Neural progenitor cell (in vitro differentiated cells): ENCODE measurements at places on chromosomes 6 and 20. TPM values are rescaled to one million over a fixed set of nuclear protein-coding genes. Genes with fewer than 3 reads are reported as not detected.

DNA sequence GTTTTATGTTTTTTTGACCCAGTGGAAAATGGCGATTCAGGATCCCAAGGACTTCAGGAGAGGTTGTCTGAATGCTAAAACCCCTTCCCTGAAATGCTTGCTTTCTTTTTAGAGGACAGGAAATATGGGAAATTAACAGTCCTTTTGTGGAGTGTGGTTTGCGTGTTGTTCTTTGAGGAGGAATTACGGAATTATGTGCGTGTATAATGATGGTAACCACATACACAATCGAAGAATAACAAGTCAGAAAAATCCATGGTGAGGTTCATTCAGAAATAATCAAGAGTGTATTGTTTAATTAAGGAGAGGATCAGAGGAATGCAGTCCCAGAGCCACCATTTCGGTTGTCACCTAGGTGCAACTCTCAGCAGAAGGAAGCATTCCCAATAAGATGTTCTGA is 73.2 kb downstream of the PHACTR3 start:
- no peaks in the 10 kb centered on the region for H3K4me1 ChIP-seq
- H3K27me3 ChIP-seq = no peaks in the 10 kb centered on the region
- H3K27ac ChIP-seq = no peak overlapping the region
- DNase-seq = no peak
- H3K36me3 ChIP-seq = no peaks in the 10 kb centered on the region
- H3K4me3 ChIP-seq = no peak overlapping the region

DNA sequence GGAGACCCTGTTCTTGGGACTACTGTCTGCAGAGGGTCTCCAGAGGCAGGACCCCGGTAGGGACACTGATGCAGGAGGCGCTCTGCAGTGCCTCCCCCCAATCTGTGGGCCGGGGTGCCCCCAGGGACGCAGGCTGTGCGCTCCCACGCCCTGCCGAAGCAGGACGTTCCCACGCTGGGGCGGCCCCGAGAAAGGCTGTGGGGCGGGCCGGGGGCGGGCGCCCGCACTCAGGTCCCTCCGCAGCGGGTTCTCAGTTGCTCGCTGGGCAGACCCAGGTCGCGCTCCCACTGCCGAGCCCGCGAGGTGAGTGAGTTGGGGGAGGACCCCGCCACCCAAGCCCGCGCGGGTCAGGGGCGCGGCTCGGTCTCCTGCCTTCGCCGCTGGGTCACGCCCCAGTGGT is at the start of gene COX4I2:
TSS of gene COX4I2 (plus strand) at position 253 of the 400 bp plus-strand sequence. CDS start 1,106 bp downstream, outside the sequence.
- no peak for DNase-seq
- no peak within 1 kb of the TSS for H3K4me3 ChIP-seq
- H3K4me1 ChIP-seq = peaks cover 8% of the 10 kb centered on the region
- no peaks in the 10 kb centered on the region for H3K36me3 ChIP-seq
- H3K27ac ChIP-seq = no peak within 1 kb of the TSS

DNA sequence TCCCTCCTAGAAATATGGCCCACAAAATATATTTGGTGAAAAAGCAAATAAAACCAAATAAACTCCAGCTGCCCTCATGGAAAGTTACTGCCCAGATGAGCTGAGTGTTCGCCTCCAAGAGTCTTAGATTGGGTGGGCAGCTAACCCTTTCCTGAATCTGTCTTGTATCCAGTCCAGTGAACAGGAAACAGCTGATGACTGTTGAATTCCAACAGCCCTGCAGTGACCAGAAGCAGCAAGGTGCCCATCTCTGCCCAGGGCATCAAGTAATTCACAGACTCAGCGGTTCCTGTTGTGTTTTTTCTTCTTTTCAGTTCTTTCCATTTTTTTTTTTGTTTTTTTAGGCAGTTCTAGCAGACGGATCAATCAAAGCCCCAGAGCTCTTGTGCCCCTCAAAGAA is 199.2 kb downstream of the UBE3D start:
- DNase-seq = no peak
- H3K27ac ChIP-seq = no peak overlapping the region
- no peaks in the 10 kb centered on the region for H3K36me3 ChIP-seq

DNA sequence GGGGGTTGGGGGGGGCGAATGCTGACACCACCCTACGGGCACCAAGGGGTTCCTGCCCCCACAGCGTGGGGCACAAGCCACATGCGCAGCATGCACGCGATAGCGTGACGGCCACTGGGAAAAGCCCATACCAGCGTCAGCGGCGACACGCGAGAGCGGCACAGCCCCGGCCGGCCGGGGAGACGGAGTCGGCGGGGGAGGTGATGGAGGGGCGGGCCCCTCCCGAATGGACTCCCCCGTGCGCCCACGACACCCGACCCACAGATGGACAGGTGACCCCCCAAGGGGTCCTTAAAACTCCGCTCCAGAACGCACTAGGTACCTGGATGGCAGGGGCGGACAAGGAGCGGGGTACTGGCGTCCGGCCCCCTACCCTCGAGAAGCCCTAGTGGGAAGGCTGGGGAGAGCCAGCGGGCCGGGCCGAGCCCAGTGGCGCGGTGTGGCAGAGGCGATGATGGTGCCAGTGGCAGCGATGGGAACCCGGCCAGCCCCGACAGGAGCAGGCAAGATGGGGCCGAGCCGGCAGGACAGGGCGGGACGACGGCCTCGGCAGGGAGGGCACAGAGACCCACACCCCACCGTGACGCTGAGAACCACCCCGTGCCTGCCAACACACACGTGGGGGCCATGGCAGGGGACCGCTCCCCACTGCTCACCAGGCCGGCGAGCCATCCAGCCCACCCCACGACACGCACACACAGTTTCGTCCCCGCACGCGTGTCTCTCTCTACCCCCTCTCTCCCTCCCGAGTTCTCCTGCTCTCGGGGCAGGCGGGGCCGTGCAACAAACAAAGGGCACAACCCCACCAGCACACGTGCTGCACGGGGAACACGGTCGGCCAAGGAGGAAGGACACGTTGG is 1959.8 kb upstream of the DEFB115 start:
- H3K36me3 ChIP-seq = no peaks in the 10 kb centered on the region
- H3K27me3 ChIP-seq = no peaks in the 10 kb centered on the region
- no peaks in the 10 kb centered on the region for H3K4me1 ChIP-seq
- H3K27ac ChIP-seq = no peak overlapping the region
- no peak for DNase-seq

DNA sequence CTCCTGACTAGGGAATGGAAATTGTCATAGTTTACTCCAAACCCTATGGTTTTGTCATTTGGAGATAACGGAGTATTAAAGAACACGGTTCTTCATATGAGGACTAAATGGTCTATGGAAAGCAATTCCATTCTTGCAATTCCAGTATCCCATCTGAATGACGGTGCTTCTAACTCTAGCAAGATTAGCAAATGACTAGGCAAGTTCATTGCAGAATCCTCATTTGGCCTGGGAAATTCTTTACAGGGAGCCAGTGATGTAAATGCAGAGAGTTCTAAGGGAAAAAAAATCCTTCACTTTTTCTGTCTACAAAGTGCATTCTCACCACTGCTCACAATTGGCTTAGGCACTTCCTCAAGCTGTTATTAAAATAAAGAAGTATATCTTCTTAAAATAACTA is 111.5 kb downstream of the MOXD1 start:
- H3K36me3 ChIP-seq = no peaks in the 10 kb centered on the region
- H3K4me1 ChIP-seq = no peaks in the 10 kb centered on the region
- no peak overlapping the region for H3K4me3 ChIP-seq

GABBR1 gene
- total RNA-seq = 25.4 and 37.4 TPM in 2 replicates
